ENCODE measurements at places on chromosomes 5 and 9.
A peak's percentile ranks its signal among the peaks of the same experiment; 100 is the strongest.

DNA sequence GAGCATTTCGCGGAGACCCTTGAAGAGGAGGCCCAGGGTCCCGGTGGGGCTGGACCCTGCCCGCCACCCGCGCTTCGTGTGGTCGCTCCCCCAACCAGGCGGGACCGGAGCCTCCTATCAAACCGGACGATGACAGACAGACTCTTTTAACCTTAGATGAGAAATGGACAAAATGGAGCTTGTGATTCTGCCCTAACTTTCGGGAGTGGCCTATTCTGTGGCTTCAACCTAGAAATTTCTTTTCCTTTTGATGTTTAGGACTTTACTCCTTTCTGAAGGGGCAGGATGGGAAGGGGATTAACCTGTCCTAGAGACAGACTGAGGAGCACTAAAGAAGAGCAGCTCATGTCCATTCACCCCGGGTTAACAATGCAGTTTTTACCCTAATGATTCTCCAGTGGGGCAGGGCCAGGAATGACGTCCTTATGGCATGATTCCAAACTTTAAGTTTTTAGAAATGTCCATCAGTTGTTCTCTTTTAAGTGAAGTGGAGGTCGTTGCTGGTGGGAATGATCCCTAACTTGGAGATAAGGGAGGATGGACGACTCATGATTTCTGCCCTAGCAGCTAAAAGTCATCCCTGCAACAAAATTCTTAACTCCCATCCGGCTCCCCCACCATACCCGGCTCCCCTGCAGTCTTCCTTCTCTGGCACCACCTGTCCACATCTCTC, 1.0 kb downstream of the NIPSNAP3A start:
- peak; percentile 55 for DNase-seq

DNA sequence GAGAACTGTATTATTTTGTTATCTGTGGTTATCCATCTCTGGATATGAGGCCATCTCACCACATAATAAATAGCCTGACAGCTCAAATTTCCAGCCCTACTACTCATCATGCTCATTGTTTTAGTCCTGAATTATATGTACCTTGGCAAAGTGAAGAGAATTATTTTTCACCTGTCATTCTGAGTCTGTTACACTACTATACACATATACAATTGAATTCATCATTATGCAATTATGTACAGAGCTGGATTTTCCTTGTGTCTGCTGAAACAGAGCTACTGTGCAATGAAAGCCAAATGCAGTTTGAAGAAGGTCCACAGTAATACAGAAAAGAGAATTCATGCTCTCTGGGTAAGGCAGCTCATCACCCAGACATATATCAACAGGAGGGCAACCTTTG, 28.5 kb downstream of the ESM1 start:
- DNase-seq, result no peak

DNA sequence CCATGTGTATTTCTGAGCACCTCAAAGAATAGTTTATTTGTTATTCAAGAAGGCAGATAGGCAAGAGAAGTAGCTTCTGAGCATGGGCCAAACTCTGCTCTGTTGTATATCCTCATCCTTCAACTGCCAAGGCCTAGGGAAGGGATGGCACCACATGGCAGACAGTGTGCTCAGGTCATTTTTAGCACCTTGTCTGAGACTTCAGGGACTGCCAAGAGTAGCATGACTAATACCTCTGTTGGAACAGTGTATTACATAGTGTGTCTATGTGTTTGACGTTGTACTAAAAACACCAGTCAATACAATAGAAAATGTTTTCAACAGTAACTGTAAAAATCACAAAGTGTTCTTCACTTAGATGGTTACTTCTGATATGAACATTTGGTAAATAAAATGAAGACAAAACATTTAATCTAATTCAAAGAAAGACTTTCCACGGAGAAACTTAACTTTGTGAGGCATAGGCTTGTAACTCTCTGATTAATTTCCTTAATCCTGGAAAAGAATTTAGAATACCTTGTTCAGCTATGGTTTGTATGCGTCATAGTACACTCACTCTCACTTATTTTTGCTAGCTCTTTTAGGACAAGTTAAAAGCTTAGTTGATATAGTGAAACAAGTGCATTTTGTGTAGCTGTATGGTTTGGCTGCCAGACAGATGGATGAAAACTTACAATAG, 318.4 kb upstream of the RIOK2 start:
- DNase-seq, result no peak

- DNase-seq, result no peak
Observed at GRCh38 chr9:128155736-128156500, 4.1 kb upstream of the BBLN start.

DNA sequence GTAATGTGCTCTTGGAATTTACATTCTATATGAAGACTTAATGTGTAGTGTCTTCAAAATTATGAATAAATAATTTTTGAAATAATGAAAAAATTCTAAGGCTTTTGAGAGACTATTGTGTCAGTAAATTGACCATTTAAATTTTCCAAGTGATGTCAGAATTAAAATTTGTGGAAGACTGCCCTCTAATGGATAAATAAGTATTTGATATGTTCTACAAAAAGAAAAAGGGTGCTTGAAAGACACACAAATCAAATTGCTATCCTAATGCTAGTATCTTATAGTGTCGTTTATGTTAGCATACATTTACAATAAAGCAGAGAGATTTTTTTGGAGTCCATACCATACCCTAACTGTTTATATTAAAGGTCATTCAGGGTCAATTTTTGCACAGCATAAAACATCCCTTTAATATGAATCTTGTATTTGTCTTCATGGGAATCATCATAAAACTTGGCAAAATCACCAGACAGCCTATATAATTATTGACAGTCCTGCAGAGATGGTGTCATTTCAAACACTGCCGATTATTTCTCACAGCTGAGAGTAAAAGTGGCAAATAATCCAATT, 120.8 kb upstream of the SLC27A6 start:
- peak; percentile 30 for DNase-seq

GRCh38 chr5:1483856-1484729, 38.9 kb upstream of the SLC6A3 start:
- no peak for DNase-seq

GRCh38 chr9:130519927-130520326, 59.5 kb upstream of the FUBP3 start:
- DNase-seq, result no peak

- no peak for DNase-seq
Observed at GRCh38 chr9:92328225-92328624, 2.5 kb downstream of the CENPP start.

DNA sequence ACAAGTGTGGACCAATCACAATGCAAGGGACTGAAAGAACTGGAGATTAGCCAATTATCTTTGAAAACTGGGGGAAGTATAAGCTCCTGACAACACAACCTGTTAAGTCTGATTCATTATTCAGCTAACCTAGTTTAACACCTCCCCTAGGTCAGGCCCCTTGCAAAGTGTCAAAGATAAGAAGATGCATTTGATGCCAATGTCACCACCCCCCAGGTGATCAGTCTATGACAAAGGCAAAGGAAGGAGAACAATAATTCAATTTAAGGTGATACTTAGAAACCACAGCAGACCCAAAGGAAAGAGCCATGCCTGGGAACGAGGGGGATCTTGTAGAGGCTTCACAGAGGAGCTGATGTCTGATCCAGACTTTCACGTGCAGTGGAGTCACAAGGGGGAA, 137.9 kb downstream of the FBXL7 start:
- DNase-seq, result no peak

- DNase-seq, result no peak
Observed at GRCh38 chr9:27398982-27399653, 102.2 kb upstream of the EQTN start.

DNA sequence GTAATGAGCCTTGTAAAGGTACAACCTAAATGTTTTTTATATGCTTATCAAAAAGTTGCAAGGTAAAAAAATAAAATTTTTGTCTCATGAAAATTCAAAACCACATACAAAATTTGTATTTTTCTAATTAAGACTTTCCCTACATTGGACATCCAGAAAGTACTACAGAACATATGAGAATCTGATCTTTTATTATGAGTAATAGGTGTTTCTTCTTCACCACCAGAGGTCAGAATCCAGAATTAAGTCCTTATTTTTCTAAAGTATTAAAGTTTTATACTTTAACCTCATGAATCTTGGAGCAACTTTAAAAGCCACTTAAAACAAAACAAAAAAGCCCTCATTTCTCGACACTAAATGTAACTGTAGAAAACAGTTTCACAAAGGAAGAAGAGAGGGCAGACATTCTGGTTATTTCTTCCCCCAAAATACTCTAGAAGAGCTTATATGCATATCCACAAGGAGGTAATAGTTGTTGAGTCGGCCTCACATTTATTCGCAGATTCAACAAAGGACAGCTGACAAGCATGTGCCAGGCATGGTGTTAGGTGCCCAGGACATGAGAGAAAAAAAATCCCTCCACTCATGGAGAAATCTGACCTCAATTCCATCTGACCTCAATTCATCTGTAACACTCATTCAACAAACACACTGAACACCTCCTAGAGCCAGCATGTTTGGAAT, 69.3 kb downstream of the MLLT3 start:
- no peak for DNase-seq

DNA sequence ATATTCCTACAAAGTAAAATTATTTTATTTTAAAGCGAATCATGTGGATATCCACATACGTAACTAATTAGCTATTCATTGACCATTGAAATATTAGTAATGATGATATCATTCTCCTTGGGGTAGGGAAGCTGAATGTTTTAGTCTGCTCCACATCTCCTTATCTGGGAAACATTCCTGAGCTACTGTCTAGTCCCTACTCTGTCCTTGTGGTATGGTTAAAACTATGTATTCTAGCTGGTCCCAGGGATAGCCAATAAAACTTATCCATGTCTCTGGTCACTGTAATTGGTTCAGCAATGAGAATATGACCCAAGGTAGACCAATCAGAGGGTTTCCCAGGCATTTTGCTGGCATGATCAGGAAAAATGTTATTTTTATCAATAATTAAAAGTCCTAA, 76.0 kb upstream of the DAP start:
- DNase-seq, result no peak

Measured in left kidney (tissue), 8 donors.